ENCODE measurements at places on chromosomes 4 and X.

- no peak for DNase-seq
Measured at GRCh38 chr4:136841526-136841925, 690.8 kb downstream of the PCDH18 start.

- no peak for DNase-seq
Measured at GRCh38 chrX:77961063-77961462, 8.4 kb downstream of the PGAM4 start.

DNA sequence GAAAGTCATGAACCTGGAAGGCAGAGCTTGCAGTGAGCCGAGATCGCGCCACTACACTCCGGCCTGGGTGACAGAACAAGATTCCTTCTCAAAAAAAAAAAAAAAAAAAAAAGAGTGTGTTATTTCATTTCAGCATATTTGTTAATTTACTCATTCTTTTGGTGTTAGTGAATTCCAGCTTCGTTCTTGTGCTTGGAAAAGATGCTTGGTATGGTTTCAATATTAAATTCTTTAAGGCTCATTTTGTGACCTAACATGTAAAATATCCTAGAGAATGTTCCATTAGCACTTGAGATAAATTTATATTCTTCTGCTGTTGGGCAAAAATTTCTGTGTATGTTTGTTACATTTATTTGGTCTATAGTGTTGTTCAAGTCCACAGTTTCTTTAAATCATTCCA, 66.8 kb downstream of the SPIN3 start:
- DNase-seq = no peak

DNA sequence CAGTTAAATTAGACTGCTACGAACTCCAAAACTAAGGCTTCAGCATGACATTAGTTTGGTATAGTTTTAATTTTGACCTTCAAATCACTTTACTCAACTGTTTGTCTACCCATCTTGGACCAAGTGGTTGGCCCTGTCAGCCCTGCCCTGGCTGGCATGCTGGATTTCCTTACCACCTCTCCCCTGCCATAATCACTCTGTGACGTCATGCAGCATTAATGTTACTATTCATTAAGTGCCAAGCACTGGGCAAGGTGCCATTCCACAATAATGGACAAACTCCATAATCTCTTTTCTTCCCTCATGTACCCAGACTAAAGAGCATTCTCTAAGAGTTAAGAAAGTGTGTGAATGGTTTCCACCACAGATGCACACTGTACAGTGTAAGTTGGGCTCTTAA, 277.0 kb upstream of the INTU start:
- no peak for DNase-seq

- peak; percentile 73 for DNase-seq
Measured at GRCh38 chr4:118918388-118918787, 29.7 kb downstream of the SYNPO2 start.

GRCh38 chrX:13029887-13030771, 14.3 kb downstream of the FAM9C start:
- no peak for DNase-seq

GRCh38 chr4:107757864-107758476, 37.9 kb upstream of the PAPSS1 start:
- DNase-seq = no peak

DNA sequence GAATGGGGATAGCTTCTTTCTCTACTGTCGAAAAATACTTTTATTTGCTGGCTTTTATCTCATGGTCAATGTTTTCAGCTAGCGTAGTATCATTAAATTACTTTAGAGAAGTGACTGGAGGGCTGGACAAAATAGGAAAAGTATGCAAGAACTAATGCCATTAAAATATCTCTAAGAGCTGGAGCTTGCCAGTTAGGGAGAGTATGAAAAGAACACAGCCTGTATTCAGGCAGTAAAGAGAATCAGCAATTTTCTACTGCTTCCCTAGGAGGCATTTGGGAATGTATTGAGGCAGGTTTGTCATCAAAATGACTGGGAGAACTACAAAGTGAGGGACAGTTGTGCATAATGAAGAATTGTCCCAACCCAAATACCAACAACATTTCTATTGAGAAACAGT, 43.0 kb upstream of the FTHL17 start:
- DNase-seq = no peak

GRCh38 chr4:185817403-185817818, 5.4 kb upstream of the SORBS2 start:
- no peak for DNase-seq

DNA sequence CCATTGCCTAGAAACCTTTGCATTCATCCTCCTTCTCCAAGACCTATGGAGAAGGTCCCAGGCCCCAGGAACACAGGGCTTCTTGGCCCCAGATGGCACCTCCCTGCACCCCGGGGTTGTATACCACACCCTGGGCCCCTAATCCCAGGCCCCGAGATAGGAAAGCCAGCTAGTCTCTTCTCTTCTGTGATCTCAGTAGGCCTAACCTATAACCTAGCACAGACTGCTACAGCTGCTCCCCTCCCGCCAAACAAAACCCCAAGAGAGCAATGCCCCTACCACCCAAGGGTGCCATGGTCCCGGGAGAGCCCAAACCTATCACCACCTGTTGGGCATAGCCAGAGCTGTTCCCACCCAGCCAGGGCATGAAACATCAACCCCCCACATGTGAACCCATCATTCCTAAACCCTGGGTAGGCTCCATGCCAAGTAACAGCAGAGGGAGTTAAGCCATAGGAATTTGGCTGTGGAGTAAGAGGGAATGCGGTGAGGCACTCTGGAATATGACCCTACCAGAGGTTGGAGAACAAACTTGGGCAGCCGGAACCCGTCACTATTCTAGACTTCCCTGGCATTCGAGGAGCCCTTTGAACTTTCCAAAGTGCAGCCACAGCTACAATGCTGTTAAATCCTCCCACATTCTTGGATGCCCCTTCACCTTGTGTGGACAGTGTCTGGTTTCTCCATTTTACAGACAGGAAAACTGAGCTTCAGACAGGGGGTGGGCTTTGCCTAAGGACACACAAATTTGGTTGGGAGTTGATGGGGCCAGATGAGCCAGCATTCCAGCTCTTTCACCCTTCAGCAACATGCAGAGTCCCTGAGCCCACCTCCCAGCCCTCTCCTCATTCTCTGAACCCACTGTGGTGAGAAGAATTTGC, 10.9 kb upstream of the SASH3 start:
- no peak for DNase-seq

DNA sequence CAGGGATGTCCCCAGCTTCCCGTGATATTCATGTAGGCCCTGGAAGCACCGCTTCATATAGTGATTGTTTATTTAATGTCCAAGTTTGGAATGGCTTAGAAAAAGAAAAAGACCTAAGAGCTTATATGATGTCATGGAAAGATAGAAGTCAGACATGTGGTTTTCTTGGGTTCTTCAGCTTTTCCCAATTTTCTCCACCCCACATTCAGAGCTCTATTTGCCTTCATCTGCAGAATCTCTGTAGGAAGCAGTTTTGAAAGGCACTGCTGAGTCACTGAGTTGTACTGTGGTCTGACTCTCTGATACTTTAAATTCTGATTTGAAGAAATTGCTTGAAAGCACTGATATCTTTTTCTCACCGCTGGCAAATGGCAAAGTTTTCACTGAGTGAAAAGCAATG, 120.6 kb upstream of the EDNRA start:
- peak; percentile 94 for DNase-seq

GRCh38 chr4:177010418-177010817, 217.7 kb upstream of the VEGFC start:
- DNase-seq = no peak

GRCh38 chr4:112526061-112526460, 10.1 kb upstream of the NEUROG2 start:
- peak; percentile 26 for DNase-seq

GRCh38 chr4:77854431-77855111, 8.1 kb upstream of the MRPL1 start:
- DNase-seq = no peak

DNA sequence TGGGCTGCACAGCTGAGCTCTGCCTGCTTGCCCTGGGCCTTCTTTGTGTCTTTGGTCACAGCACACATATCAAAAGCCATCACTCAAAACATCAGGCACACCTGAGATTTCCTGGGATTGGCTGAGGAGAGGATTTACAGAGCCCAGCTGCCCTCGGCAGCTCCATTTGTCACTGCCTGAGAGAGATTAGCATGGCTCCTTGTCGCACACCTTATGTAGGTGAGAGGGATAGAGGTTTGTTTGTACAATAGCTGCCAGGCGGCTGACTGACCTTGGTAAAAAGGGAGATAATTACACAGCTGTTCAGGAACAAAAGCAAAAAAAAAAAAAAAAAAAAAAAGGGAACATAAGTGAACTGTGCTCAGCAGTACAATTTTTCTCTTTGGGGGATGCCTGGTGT, 63.2 kb downstream of the MGST2 start:
- DNase-seq = no peak

GRCh38 chr4:68077737-68078136, 51.9 kb downstream of the TMPRSS11F start:
- no peak for DNase-seq

DNA sequence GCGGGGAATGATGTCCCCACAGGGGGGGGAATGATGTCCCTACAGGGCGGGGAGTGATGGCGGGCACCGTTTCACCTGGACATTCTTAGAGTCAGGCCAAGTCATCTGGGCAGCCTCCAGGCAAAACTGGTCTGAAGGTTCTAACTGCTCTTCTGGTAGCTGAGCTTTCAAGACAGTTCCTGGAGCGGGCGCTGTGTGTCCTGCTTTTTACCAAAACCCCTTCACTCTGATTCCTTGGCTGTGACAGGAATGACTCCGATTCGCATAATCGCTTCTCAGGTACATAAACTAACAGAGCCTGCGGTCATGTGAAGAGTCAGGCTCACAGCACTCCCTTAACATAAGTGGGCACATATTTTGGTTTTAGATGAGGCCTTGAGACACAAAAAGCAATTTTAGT, 836.0 kb downstream of the TRIML1 start:
- DNase-seq = no peak

GRCh38 chrX:46404774-46405173, 140.4 kb downstream of the ZNF674 start:
- no peak for DNase-seq

GRCh38 chr4:54001668-54002365, 62.6 kb downstream of the CHIC2 start:
- no peak for DNase-seq

DNA sequence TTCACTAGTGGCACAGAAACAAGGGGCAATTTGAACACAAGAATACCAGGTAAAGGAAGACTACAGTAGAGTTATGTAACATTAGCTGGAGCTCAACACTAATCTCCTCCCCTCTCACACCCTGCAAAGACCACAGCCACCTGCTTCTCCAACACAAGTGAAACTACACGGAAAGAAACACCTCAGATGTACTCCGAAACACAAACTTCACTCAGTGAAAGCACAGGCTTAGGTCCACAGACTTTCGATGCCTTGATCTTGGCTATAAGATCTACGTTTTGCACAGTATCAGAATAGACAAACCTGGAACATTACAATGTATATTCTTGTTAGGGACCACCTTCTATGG, 7.6 kb downstream of the ACSL1 start:
- DNase-seq = no peak

GRCh38 chr4:152044331-152045036, 283.7 kb upstream of the GATB start:
- no peak for DNase-seq

DNA sequence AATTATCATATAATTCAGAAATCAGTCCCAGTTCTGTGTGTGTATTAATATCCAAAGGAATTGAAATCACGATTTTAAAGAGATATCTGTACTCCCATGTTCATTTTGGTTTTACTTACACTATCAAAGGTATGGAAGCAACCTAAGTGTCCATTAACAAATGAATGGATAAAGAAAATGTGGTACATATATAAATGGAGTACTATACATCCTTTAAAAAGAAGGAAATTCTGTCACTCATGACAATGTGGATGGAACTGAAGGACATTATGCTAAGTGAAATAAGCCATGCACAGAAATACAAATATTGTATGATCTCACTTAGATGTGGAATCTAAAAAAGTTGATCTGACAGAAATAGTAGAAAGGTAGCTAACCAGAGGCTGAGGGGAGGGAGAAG, 63.8 kb downstream of the CD99L2 start:
- DNase-seq = no peak

- no peak for DNase-seq
Measured at GRCh38 chr4:148527571-148527970, 85.4 kb upstream of the NR3C2 start.

- no peak for DNase-seq
Measured at GRCh38 chrX:13345037-13345436, 25.2 kb upstream of the ATXN3L start.

DNA sequence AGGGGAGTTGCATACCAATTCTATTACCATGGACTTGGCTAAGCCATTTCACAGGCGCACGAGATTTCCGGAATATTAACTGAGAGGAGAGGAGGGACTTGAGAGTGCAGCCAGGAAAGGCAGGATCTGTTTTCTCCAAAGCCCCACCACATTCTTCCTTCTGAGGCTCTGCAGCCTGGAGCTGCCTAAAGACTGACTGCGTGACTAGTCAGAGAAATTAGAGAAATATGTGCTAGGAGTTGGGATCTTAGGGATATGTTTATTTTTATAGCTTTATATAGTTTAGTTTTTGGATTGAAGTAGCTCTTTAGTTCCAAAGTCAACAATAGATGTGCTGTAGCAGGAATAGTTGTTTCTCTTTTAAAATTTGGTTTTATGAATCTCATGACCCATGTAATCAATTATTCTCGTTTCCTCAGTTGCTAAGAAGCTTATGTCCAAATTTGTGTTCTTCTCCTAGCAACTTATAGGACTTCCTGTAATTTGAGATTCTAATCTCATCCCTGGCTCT, 300.1 kb upstream of the DDX53 start:
- DNase-seq = peak; percentile 77

- DNase-seq = no peak
Measured at GRCh38 chr4:17500574-17500973, 11.3 kb downstream of the QDPR start.

- DNase-seq = no peak
Measured at GRCh38 chrX:9183481-9183880, 149.6 kb upstream of the FAM9B start.

DNA sequence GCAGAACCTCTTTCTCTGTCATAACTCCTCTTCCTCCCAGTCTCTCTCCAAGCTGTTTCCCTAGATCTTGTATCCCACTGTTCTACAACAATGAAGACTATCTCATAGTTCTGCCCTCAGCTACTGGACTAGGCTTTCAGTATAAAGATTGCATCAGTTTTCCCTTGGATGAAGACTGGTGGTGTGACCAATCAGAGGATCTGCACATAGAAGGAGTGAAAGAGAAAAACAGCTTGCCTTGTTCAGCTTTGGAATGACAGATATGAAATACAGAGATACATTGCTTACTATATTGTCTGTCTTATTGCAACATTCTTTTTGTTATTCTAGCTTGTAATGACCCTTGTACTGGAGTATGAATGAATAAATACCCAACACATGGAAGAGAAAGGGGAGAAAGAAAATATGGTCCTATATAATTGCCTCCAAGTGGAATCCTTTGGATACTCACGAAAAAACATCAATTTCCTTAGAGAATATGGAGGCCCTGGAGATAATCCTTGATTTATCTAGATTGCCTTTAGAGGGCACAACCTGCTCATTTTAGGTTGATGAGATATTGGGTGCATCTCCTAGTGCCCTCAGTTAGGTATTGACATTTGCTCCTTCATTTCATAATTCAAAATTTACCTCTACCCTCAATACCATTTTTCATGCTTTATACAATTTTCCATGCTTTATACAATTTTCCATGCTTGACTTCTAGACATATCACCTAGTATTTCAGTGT, 395.8 kb downstream of the NAF1 start:
- no peak for DNase-seq

- no peak for DNase-seq
Measured at GRCh38 chr4:3329887-3330286, 37.1 kb downstream of the RGS12 start.

Measured in stromal cell of bone marrow (primary cell).